ENCODE measurements at places on chromosomes 5 and 9.

DNA sequence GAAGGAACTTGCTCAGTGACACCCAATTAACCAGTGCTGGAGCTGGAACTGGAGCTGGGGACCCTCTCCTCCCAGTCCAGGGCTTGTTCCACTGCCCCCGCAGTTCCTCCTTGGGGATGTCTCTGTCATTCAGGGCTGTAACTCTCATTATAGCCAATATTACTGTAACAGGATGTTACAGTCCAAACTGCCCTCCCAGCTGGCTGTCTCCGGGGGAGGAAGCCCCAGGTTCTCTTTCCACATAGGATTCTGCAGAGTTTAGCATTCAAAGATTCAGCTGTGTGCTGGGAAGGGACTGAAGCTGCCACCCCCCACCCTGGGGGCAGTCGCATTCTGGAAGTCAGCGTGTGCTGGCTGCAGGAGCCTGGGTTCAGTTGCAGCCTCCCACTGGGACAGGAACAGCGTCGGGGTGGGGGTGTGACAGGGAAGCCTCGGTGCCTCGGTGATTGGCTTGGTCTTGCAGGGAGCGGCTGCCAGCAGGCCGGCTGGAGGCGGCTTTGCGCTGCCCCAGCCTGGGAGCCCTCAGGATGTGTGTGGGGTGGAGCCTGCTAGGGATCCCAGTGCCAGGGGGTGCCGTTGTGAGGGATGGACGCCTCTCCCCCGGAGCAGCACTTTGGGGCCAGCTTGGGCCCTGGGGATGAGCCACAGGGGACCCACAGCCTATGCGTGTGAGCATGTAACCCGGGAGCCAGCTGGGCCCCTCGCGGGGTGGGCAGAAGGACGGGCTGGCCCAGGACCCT, 101.1 kb downstream of the RGS3 start:
- DNase-seq = no peak

DNA sequence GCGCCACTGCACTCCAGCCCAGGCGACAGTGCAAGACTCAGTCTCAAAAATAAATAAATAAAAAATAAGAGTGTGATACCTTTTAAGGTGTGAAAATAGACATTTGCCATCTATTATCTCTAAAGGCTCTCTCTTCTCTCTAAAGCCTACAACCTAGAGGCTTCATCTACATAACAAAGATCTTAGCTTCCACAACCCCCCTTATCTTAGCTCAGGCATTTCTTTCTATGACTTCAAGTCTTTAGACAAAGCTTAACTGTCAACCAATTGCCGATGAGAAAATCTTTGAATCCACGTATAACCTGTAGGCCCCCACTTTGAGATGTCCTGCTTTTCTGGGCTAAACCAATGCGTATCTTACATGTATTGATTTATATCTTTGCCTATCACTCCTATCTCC, 64.9 kb upstream of the ADAMTS19 start:
- no peak for DNase-seq

- no peak for DNase-seq
These were observed 31.0 kb upstream of the ZFR start for GRCh38 chr5:32475334-32476097.

- DNase-seq = peak; percentile 86
These were observed 730.0 kb downstream of the MAT2B start for GRCh38 chr5:164235300-164235891.

- DNase-seq = peak; percentile 67
These were observed 87.8 kb downstream of the HAPLN1 start for GRCh38 chr5:83632874-83633273.

GRCh38 chr5:64792469-64792868, 23.7 kb downstream of the CWC27 start:
- no peak for DNase-seq

- DNase-seq = no peak
These were observed 59.1 kb downstream of the GALNT12 start for GRCh38 chr9:98866435-98867102.

- peak; percentile 26 for DNase-seq
These were observed 34.3 kb downstream of the MTMR12 start for GRCh38 chr5:32278406-32278805.

DNA sequence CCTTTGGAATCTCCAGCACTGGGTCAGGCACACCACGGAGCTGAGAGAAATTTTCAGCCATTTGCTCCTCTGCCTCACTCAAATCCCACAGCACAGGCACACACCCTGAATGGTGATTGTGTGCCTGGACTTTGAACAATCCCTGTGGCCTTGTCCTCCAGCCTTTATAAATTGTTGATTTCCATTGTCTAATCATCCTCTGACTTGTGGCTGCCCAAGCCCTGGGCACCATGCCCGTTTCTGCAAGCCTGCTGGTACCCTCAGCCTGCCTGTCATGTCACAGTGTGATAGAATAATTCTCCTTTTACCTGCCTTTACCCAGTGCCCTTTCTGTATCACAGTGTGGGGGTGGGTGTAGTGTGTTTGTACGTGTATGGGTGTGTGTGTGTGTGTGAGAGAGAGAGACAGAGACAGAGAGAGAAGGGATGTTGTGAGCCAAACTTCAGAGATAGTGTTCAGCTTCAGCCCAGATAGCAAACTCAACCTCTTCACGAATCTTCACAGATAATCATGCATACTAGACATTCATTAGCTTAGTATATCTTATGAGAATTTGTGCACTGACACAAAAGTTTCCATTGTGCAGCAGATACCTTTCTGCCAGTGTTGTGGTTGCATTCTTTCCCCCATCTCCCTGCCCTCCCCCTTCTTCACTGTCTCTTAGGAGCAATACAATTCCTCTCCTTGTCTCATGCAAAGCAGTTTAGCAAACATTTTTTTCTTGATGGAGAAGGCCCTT, 27.8 kb upstream of the SLC44A1 start:
- DNase-seq = no peak

- DNase-seq = no peak
These were observed 17.4 kb upstream of the ASPN start for GRCh38 chr9:92499701-92500100.

GRCh38 chr9:96513622-96514021, 63.7 kb downstream of the HABP4 start:
- DNase-seq = no peak

DNA sequence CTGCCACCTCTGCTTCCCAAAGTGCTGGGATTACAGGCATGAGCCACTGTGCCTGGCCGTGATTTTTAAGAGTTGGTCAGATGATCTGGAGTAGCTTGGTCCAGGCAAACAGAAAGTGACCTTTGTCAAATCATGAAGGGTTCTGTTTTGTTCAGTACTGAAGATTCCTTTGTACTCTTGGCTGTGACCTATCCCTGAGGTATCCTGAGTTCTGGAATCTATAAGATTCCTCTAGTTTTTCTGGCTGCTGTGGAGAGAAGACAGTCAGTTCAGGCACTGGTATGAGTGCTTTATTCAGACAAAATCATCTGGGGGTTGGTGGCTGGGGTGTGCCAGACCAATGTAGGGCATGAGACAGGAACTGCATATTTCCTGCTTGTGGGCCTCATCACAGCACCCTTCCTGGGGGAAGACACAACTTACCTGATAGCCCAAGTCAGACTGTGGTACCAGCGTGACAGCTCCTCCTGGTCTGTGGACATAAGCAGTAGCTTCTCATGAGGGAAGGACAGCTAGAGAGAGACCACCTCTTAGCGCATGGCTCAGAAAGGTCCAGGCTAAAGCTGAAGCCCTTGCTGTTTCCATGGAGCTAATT, 3.1 kb downstream of the ARHGEF39 start:
- no peak for DNase-seq

- peak; percentile 17 for DNase-seq
These were observed 58.9 kb downstream of the AUH start for GRCh38 chr9:91302831-91303230.

All from HS-27A (cell line).